ENCODE measurements at places on chromosomes 12 and 14. TPM values are rescaled to one million over a fixed set of nuclear protein-coding genes. Genes with fewer than 3 reads are reported as not detected.

GRCh38 chr12:87953256-87953860 lies 75.8 kb downstream of the C12orf50 start:
- peak; percentile 37 for DNase-seq

GRCh38 chr12:52749827-52750226 lies 27.3 kb downstream of the KRT76 start:
- DNase-seq = no peak

DNA sequence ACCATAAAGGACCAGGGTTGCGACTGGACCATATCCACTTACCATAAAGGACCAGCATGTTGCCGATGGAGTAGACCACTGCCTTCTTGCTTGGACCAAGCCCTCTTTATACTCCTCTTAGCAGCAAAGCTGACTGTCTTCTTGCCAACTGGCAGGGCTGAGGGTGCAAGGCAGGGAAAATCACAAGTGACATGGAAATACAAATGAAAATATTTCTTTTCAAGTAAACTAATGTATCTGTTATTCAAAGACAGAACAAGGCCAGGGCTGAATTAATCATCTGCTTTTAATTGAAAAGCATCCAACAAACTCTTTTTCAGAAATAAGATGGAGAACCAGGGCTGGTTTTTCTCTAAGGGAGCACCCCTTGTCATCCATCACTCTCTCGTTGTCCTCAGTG lies at the start of gene CELA1:
Gene CELA1, minus strand, starts transcription at position 99 of the 400 bp plus-strand sequence. Its CDS starts 41 bp downstream, at position 58.
- DNase-seq = no peak

- DNase-seq = no peak
Measured at GRCh38 chr14:89409961-89410360, 7.1 kb downstream of the FOXN3 start.

DNA sequence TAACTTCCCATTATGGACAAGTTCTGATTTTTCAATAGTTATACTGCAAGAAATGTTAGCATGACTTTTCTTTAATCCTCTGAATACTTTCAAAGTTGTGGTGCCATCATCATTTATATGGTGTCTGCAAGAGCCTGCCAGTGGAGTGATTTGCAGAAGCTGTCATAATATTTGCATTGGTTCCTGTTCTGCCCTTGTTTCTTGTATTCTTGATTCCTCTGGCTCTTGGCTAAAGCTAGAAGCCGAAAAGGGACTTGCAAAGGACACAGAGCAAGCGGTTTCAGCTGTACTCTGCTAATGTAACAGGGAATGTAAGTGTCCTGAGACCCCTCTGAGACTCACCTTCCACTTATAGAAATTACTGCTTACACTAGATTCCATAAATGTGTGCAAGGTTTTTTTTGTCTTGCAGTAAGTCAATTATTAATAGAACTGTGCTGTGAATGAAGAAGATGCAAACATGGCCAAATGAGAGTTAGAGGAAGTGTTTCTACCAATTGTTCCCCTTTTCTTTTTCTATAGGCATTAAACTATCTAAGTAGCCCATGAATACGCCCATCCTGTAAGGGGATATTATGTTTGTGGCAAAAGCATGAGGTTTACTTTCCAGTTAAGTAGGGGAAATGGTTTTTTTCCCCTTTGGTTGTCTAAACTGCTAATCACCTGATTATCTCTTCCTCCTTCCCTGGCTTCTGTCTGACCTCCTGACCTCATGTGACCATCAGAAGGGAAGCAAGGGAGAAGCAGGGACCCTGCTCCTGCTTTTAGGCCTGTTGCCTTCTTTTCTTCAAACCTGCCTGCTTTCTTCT lies 5.3 kb downstream of the DYRK4 start:
- DNase-seq = no peak

- DNase-seq = no peak
Measured at GRCh38 chr14:58760121-58760520, 122.4 kb downstream of the DACT1 start.

DNA sequence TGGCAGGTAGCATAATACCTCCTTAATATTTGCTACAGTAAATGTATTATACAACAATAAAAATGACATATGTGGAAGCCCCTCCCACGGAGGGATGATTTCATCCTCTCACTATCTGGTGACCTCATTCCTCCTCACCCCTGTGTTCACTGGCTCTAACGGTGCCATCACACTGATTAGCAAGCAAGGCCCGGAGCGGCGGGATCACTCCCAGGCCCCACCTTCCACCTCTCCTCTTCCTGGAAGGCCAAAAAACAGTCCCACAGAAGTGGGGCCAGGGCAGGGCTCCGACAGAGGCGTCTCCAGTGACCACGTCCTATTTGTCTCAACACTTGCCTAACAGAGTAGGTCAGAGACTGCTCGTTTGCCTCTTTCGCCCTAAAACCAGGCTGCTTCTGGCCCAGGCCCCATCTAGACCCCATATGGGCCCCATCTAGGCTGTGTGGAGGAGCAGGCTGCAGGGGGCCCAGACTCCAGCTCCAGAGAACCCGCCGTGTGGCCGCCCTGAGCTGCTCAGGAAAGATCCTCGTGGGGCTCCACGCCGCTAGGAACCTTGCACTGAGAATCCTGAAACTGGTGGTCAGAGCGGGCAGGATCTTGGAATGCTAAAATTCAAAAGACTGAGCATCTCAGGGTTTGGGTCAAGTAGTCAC lies 3.7 kb downstream of the SELPLG start:
- DNase-seq = peak; percentile 88

- no peak for DNase-seq
Measured at GRCh38 chr14:43988989-43989388, 518.1 kb downstream of the FSCB start.

DNA sequence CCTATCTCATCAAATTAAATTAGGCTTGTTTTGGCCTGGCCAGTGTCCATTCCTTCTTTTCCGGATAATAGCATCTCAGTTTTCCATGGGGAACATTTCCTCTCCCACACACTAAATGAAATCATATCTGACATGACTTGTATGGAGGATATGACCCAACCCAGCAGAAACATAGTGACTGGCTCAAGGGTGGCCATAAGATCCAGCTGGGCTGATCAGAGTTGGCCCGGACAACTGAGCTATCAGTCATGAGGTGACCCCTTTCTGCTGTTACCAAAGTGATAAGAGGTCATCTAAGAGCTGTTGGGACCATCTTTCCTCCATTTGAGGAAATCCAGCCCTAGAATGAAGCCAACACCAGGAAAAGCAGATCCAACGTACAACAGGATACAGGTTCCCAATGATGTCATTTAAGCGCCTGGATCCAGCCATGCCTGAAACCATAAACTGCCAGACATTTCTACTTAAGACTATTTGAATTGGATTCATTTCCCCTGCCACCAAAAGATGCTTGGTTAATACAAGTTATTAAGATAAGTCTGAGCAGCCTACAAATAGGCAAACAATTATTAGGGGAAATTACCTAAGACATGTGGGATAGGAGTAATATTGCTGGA lies 20.7 kb upstream of the NCOR2 start:
- DNase-seq = no peak

GRCh38 chr12:76790564-76791552 lies 26.9 kb downstream of the ZDHHC17 start:
- peak; percentile 27 for DNase-seq

- DNase-seq = no peak
Measured at GRCh38 chr14:42517806-42518500, 911.3 kb downstream of the LRFN5 start.

- DNase-seq = no peak
Measured at GRCh38 chr12:31325524-31325875, 450 bp downstream of the SINHCAF start.

- DNase-seq = no peak
Measured at GRCh38 chr12:10393291-10393690, 3.5 kb upstream of the KLRK1 start.

- DNase-seq = no peak
Measured at GRCh38 chr12:115521771-115522409, 755.6 kb downstream of the MED13L start.

DNA sequence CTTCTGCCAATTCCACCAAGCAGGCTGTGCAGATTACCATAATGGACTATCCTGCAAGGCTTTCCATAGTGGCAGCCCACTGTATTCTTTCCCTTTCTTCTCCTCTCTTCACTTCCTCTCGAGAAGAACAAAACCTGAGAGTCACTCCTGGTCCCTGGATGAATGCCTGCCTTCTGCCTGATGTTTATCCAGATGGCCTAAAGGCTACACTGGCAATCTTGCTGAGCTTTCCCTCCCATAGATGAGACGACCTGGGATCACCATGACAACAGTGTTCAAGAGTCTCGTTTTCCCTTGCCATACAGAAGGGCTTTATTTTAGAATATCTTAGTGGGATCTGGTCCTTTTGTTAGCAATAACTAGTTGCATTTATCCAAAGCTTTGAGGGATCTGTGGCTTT lies 142.3 kb downstream of the RTN1 start:
- no peak for DNase-seq

DNA sequence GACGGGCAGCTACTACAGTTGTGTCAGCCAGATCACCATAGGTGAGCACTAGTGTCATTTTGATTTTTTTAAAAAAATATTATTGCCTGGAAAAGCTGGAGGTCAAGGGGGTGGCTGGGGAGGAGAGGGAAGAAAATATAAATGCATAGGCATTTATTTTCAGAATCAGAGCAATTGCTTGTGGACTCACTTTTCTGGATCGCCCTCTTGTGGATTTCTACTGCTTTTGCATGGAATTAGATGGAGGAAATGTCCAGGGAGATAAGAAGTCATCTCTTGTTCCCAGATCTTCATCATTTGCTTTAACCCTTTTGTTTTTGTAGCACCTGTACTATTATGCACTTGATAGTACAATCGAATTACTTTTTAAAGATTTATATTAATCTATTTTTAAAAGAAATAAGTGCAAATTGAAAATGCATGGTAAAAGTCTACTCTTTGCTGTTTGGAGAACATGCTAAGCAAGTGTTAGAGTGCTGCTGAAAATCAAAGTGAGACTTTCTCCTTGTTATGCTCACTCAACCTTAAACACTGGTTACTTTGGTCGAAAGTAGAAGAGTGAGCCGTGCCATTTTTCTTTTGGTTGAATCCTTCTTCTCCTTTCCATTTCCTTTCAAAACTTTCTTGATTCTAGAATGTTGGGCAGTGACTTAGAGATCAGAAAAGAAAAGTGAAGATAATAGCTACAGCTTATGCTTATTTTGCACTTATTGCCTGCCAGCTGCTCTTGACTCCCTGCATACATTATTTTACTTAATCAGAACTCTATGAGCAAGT lies 60.6 kb upstream of the ANO4 start:
- peak; percentile 58 for DNase-seq

DNA sequence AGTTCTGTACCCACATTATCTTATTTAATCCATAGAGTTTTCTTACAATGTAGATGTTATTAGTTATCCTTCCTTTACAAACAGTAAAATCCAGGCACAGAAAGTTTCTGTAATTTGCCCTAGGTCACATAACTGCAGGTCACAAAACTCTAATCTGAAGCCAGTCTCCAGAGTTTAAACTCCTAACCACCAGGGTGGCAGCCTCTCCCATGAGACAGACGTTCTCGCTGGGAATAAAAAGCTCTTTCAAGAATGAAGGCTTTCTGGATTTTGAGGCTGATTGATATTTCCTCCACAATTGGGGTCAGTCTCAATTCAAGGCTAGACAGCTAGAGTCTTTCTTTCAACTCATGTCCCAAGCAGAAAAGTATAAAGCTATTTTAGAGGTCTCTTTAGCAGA lies 95.8 kb upstream of the PLEKHG7 start:
- DNase-seq = no peak

GRCh38 chr14:99678198-99678597 lies 5.9 kb upstream of the CYP46A1 start:
- DNase-seq = no peak

DNA sequence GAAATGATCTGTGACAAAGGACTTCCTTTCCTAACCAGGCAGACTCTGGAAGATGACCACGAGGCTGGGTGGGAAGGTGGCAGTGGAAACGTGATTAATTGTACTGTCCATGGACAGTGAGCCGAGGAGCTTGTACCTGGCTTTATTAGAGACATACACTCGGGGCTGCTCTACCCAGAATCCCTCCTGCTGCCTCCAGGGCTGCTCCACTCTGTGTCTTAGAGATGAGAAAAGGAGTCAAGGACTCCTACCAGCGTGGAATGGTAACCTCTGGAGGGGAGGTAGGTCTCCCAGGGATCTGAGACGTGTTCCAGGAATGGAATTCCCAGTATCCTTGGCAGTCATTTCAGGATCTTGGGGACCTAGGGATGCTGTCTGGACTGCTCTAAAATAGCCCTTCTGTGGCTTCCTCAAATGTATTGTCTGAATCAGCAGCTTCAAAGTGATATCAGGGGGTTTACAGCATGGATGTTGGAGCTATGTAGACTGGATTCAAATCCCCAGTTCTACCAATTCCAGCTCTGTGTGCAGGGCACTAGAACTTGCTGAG lies 237.8 kb downstream of the CACNA1C start:
- no peak for DNase-seq

DNA sequence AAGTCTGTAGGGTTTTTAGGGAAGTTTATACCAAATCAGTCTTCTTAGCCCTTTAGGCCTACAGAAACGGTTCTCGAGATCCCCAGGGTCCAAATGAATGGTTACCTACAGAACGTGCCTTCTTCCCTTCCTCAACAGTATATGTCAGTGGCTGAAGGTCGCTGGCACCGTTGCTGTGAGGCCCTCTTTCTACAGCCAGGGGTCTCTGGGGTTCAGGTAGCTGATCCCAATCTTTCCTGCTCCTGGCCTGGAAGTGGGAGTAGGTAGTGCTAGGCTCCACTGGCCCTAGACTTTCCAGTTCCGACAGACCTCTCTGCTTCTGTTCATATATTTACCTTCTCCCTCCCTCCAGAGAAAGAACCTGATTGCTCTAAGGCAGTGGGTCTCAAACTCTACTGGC lies 6.4 kb upstream of the EGLN3 start:
- DNase-seq = no peak

- DNase-seq = peak; percentile 19
Measured at GRCh38 chr14:93764211-93764659, 24.1 kb downstream of the PRIMA1 start.

- DNase-seq = peak; percentile 5
Measured at GRCh38 chr12:112473056-112473455, 54.3 kb downstream of the PTPN11 start.

DNA sequence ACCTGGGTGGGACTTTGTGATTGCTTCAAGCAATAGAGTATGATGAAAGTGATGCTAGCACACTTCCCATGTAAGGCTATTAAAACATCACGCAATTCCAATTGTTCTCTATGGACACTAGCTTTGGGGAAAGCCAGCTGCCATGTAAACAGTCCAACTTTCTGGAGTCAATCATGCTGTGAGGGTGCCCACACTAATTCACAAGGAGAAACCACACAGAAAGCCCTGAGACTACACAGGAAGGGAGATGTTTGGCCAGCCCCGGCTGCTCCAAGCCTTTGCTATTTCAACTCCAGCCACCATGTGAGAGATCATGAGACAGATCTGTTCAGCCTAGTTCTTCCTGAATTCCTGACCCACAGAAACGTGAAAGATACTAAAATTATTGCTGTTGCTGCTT lies 96.3 kb downstream of the ST8SIA1 start:
- no peak for DNase-seq

GRCh38 chr14:51138404-51139103 lies 43.6 kb upstream of the TRIM9 start:
- no peak for DNase-seq

- DNase-seq = peak; percentile 34
Measured at GRCh38 chr14:57293866-57294837, 25.4 kb downstream of the AP5M1 start.

Gene KRT8
- total RNA-seq = 57.0 TPM

Gene KLC1
- total RNA-seq = 217 TPM

Gene LMNTD1
- total RNA-seq = not detected

Gene SOAT2
- total RNA-seq = not detected

Gene C14orf39
- total RNA-seq = not detected

Gene TAS2R13
- 3.9 TPM for total RNA-seq

Gene KRT77
- total RNA-seq = not detected

Gene TAS2R7
- total RNA-seq = not detected

Gene DTX1
- total RNA-seq = not detected

Gene KRT82
- not detected for total RNA-seq

Gene SERPINA3
- not detected for total RNA-seq

Gene CABP1
- total RNA-seq = not detected

Gene RD3L
- not detected for total RNA-seq

Gene ASCL1
- not detected for total RNA-seq
